ENCODE measurements at places on chromosomes 5 and 9. TPM values are rescaled to one million over a fixed set of nuclear protein-coding genes. Genes with fewer than 3 reads are reported as not detected.

DNA sequence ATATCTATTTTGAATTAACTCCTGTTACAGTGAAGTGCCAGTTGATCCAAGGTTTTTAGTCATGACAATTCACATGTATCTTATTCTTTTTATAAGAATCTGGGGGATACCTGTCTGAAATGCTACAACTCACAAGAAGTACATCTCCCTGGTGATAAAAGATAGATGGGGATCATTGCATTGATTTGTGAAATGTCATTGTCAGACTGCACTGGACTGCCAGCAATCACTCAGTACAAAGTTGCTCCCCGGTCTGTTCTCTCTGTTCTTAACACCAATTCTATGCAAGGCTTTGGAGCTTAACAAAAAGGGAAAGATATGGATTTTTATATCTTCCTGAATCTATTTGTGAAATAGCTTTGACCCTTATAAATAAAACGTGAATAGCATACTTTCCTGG, 171.8 kb upstream of the PCSK5 start:
- H3K4me3 ChIP-seq: no peak overlapping the region
- no peaks in the 10 kb centered on the region for H3K27me3 ChIP-seq
- no peaks in the 10 kb centered on the region for H3K4me1 ChIP-seq
- no peak for DNase-seq

DNA sequence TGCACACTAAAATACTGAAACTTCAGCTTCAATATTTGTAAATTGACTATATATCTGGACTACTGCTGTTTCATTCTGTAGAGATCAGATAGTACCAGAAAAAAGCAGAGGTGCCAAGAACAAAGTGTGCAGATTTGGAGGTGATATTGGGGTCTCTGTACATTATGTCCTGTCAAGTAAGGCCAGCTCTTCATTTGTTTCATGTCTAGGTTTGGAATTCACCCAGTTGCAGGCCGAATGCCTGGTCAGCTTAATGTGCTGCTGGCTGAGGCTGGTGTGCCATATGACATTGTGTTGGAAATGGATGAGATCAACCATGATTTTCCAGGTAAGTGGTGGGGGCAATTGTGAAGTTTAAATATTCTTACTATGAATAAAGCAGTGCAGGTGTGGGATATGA, 96.9 kb downstream of the NNT start:
- H3K4me1 ChIP-seq: no peaks in the 10 kb centered on the region
- no peaks in the 10 kb centered on the region for H3K36me3 ChIP-seq
- no peak overlapping the region for H3K4me3 ChIP-seq
- no peak for DNase-seq
- no peak overlapping the region for H3K27ac ChIP-seq

DNA sequence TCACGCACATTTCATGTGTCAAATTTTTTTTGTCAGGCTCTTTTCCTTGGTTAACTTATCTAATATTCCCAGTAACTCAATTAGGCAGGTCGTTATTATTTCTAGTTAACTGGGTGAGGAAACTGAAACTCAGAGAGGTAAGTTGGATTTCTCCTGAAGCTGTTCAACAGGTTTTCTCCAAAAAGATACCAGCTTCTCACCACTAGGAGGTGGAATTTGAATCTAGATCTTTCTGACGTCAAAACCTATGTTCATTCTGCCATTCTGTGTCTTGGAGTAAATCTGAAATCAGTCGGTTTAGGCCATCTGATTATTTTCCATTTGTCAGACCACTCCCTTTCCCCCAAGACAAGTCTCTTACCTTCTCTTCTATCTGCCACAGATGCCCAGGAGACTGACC, 572.9 kb downstream of the ACTL7B start:
- H3K36me3 ChIP-seq: no peaks in the 10 kb centered on the region
- DNase-seq: no peak
- no peak overlapping the region for H3K4me3 ChIP-seq
- H3K27me3 ChIP-seq: no peaks in the 10 kb centered on the region
- peaks cover 3% of the 10 kb centered on the region for H3K4me1 ChIP-seq

DNA sequence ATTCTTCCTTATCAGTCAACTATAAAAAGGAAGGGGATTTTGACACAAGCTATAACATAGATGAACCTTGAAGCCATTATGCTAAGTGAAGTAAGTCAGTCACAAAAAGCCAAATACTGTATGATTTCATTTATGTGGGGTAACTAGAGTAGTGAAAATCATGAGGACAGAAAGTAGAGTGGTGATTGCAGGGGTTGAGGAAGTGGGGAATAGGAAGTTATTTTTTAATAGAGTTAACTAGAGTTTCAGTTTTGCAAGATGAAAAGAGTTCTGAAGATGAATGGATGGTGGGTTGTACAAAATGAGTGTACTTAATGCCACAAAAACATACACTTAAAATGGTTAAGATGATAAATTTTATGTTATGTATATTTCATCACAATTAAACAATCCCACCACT, 65.4 kb upstream of the FAM174A start:
- H3K4me3 ChIP-seq: no peak overlapping the region
- no peaks in the 10 kb centered on the region for H3K36me3 ChIP-seq
- H3K27ac ChIP-seq: no peak overlapping the region
- no peak for DNase-seq
- no peaks in the 10 kb centered on the region for H3K27me3 ChIP-seq

- no peaks in the 10 kb centered on the region for H3K36me3 ChIP-seq
- H3K27ac ChIP-seq: no peak overlapping the region
- H3K27me3 ChIP-seq: no peaks in the 10 kb centered on the region
- no peak for DNase-seq
- no peak overlapping the region for H3K4me3 ChIP-seq
Measured at GRCh38 chr5:17065458-17065857, 129.4 kb upstream of the MYO10 start.

FNBP1 gene
- polyA plus RNA-seq: 4.4 TPM

ECSCR gene
- polyA plus RNA-seq: not detected

SOHLH1 gene
- not detected for polyA plus RNA-seq

Measured in keratinocyte (primary cell).